Fibroblast of upper back skin (primary cell): ENCODE measurements at places on chromosomes 7 and 10.

- DNase-seq, result peak; percentile 49
Observed at GRCh38 chr7:115707258-115708012, 323.1 kb downstream of the TFEC start.

- no peak for DNase-seq
Observed at GRCh38 chr7:167090-167855, 25.1 kb upstream of the FAM20C start.

DNA sequence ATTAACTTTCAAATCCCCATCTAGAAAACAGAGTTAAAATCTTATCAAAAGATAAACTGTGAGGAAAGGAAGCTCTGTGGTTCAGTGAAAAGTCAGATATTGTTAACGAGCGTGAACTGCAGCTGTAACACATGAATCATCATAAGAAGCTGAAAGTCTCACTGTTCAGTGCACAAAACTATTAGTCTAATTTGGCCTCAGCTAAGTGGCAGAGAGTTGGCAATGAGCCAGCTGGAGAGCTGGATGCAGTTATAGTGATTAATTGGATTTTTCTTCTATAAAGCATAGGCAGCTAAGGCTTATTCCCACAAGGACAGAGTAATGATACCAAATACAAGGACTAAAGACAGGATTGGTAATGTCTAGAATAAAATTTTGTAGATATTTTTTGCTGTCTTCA, 101.1 kb upstream of the ABCB5 start:
- peak; percentile 77 for DNase-seq

DNA sequence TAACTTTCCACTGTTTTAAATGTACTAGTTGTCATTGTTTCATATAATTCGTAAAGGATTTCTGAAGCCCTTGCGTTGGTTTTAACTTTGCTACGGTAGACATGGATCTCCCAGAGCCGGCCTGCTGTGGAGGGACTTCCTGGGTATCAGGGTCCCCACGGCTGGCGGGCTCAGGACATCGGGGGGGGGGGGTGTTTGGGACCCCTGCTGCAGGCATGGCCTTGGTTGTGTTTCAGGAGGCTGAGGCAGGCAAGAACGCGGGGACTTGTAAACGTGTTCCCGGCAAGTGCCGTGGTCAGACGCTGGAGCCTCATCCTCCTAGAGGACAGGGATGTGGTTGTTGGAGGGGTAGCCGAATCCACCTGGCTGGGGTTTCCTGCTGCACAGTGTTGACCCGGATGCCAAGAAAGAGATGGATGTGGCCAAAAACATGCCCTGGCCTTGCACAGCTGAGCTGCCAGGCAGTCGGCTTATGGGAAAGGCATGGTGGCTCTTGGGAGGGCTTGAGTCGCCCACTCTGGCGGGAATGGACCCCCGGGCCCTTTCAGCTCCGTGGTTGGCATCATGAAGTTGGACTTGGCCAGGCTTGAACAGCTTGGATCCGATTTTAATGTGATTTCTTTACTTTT, 21.4 kb upstream of the CHST12 start:
- no peak for DNase-seq

DNA sequence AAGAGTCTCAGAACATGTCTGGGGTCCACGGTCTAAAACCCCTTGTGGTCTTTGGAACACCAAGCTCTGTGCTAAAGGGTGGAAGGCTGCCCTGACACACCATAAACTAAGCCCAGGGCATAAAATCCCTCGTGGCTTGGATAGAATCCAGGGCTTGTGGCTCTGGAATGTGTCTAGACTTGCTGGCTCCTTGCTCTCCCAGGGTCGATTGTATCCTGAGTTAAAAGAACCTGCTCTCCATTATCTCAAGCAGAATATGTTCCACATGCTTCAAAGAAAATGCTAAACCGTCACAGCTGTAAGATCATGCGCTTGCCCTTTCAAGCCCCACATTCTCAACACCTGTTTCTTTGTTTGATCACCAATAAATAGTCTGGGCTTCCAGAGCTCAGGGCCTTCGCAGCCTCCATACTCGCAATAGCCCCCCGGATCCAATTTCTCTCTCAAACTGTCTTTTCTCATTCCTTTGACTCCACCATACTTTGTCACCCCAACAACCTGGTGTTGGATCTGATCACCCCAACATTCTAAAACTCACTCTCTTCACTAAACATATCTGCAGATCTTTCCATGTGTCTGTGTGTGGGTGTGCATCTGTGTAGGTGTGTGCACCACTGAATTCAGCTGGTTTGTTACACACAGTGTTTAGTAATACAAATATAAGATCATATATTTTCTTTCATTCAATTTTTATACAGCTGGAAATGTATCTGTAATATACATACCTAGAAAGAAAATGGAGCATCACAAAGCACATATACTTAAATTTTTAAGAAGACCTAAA, 238.5 kb downstream of the ZMYND11 start:
- DNase-seq, result peak; percentile 94

DNA sequence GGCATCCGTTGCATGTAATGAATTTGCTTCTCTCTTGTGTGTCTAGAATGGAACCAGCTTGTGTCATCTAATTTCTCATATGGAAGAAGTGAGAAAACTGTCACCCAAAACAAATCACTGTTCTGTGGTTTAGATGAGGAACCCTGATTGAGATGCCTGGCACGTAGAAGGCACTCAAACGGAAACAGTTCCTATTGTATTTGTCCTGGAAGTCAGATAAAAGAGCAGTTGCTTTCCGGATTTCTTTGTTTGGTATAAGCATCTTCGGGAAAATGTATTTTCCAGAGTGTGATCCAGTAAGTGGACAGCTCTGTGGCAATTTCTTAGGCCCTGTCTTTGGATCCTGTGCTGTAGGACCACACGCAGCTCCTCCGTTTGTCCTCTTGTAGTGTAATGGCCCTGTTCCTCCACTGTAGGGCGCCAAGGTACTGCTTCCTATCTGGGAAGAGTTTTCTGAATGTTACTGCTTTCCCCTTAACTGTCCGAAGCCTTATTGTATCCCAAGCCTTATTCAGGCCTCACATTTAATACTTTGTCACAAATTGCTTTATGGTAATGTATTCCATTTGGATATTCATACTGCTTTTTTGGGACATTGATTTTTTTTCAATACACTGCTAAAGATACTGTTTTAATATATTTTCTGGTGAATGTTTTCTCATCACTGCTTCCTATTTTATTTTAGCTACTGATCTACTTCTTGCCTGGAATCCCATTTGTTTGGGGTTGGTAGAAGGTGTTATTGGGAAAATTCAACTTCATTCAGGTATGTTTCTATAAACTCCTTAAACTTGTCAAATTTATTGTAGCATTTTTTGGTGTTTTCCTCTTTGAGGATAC, 24.8 kb downstream of the INPP5F start:
- peak; percentile 80 for DNase-seq

GRCh38 chr10:63631991-63632390, 110.8 kb downstream of the REEP3 start:
- DNase-seq, result peak; percentile 47

GRCh38 chr7:38893061-38893460, 15.9 kb downstream of the VPS41 start:
- peak; percentile 48 for DNase-seq

DNA sequence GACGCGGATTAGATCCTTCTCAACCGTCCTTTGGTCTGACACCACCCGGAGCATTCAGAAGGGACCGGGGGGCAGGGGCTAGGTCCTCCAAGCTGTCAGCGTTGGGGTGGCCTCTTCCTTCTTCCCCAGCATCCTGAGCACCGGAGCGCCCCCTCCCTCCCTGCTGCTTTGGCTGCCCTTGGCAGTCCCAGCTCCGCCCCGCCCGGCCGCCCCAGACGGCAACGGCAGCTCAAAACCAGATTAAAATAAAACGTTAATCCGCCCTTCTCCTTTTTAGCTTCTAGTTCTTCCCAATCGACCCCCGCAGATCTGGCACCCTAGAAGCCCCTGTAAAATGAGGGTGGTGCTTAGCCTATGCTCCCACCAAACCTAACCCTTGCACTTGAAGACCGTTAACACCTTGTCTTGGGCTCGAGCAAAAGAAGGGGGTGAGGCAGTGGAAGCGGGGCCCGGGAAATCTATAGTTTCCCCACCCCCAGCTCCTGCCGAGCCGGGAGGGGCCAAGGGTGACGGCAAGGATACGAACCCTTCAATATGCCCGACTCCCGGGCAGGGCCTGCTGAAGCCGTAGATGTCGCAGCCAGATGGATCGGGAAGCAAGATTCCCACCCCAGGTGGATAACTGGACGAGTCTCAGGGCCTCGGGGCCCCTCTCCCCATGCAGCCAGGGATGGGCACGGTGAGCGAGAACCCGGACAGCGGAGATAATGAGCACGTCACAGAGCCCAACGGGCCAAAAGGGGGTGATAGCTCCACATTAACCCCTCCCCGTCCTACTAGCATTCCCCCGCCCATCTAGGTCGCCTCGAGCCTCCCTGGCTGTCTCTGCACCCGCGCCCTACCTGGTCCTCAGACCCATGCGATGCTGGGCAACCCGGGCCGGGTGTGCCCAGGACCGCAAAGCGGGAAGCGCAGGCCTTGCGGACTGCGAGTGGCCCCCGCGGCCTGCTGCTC, 169.7 kb downstream of the NRF1 start:
- no peak for DNase-seq

GRCh38 chr10:109831846-109832245, 91.5 kb downstream of the XPNPEP1 start:
- no peak for DNase-seq

GRCh38 chr7:143499246-143499645, 21.6 kb downstream of the TAS2R41 start:
- peak; percentile 55 for DNase-seq

DNA sequence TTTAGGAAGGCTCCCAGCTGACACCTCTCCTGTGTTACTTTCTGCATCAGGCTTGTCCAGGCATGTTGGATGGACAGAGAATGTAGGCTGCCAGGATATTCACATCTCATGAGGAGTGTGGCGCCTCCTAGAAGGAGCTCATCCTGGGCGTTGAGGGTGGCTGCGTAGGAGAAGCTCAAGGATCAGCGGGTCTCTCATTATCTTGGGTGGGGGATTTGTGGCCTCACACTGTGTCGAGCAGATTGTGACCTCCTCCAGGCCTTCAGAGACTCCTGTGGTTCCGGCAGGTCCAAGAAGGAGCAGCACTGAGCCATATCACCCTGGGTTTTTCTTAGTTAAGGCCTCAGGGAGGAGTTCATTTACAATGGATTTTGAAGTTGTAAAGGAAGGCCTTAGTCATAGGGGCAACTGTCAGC, 8.7 kb upstream of the COBL start:
- DNase-seq, result no peak

GRCh38 chr10:725302-725701, 35.8 kb upstream of the DIP2C start:
- no peak for DNase-seq

DNA sequence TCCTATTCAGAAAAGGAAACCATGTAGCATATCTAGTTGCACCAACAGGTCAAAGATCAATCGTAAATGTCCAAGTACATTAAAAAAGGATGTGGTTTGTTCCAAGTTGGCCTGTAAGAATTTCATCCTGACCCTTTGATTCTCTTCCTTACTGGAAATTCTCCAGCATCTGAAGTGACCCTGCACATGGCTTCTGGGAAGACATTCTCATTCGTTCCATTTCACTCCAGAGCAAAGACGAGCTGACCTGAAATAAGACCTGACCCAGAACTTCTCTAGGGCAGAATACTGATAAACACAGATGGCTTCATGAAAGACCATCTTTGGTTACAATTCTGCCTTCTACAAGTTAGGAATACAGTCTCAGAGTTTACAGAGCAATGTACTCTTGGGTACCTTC, 39.8 kb downstream of the ASB4 start:
- DNase-seq, result no peak

DNA sequence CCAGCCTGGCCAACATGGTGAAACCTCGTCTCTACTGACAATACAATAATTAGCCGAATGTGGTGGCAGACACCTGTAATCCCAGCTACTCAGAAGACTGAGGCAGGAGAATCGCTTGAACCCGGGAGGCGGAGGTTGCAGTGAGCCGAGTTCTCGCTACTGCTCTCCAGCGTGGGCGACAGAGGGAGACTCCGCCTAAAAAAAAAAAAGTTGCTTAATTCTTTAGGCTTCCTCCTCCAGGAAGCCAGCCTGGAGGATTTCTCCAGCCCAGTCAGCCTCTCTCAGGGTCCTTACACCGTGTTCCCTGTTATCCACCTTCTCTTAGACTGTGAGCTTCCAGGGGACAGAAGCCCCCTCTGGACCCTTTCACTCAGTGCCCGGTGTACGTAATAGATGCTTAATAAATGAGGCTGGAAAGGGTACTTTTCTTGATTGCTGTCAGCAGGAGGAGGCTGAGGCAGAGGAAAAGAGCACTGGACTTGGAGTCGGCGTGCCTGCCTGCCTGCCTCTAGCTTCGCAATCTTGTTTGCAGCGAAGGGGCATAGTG, 16.4 kb upstream of the NODAL start:
- no peak for DNase-seq

DNA sequence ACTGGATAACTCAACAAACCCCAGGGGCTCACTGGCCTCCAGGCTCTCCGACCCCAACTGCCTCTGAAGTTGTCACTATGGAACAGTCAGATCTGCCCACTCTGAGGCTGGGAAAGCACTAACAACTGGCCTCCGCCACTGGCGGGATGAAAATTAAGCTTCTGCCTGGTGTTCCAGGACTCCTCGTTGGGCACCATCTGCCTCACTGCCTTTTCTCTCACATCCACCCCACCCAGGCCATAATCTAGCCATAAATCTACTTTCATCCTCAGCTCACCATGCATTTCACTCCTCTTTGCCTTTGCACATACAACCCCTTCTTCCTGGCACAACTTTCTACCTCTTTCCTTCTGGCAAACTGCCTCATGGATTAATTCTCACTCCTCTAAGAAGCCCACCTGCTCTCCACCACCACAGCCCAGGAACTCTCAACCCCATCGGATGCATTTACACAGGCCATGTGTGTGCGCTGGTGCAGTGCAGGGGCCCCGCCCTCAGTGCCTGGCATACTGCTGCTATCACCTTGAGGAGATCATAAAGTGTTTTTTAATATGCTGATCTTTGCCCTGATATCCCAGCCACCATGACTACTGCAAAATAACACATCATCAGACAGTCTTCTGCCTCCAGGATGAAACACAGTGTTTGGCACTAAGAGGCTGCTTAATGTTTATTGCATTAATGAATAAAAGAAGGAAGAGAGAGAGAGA, 4.0 kb downstream of the CDHR1 start:
- no peak for DNase-seq

GRCh38 chr7:84822941-84823510, 363.8 kb downstream of the SEMA3D start:
- no peak for DNase-seq

- peak; percentile 91 for DNase-seq
Observed at GRCh38 chr10:4519658-4520402, 306.2 kb upstream of the AKR1E2 start.

- DNase-seq, result peak; percentile 24
Observed at GRCh38 chr10:69397972-69398371, 18.7 kb downstream of the TACR2 start.
